ENCODE measurements at places on chromosomes 1 and 21. TPM values are rescaled to one million over a fixed set of nuclear protein-coding genes. Genes with fewer than 3 reads are reported as not detected.

IGSF3 gene
- 40.5 TPM for total RNA-seq

RAP1GAP gene
- under 0.01 TPM for total RNA-seq

TTC22 gene
- total RNA-seq = 0.09 TPM

OR6N1 gene
- total RNA-seq = not detected

LINGO4 gene
- total RNA-seq = not detected

TRIM45 gene
- 1.3 TPM for total RNA-seq

PHGDH gene
- 0.95 TPM for total RNA-seq

SDHB gene
- 119 TPM for total RNA-seq

PCP4 gene
- not detected for total RNA-seq

TXLNA gene
- 61.2 TPM for total RNA-seq

CLCNKB gene
- total RNA-seq = not detected

SLC44A3 gene
- 4.1 TPM for total RNA-seq

E2F2 gene
- total RNA-seq = 0.43 TPM

ZYG11A gene
- under 0.01 TPM for total RNA-seq

KLF17 gene
- total RNA-seq = not detected

LCE6A gene
- total RNA-seq = not detected

TMED5 gene
- total RNA-seq = 41.2 TPM

FAM78B gene
- 0.52 TPM for total RNA-seq

CFAP141 gene
- total RNA-seq = not detected

PIP5K1A gene
- 40.1 TPM for total RNA-seq

ALX3 gene
- total RNA-seq = not detected

RYR2 gene
- total RNA-seq = 0.22 TPM

THEM5 gene
- 0.33 TPM for total RNA-seq

VASH2 gene
- under 0.01 TPM for total RNA-seq

AMPD1 gene
- not detected for total RNA-seq

SYNC gene
- total RNA-seq = 13.9 TPM

ITLN1 gene
- total RNA-seq = not detected

PPT1 gene
- total RNA-seq = 57.1 TPM

ELAPOR1 gene
- under 0.01 TPM for total RNA-seq

MIXL1 gene
- total RNA-seq = not detected

AMY1C gene
- not detected for total RNA-seq

SHE gene
- 118 TPM for total RNA-seq

TDRD10 gene
- 7.5 TPM for total RNA-seq

CRYZ gene
- total RNA-seq = 44.0 TPM

PRDX1 gene
- 667 TPM for total RNA-seq

CHODL gene
- 0.09 TPM for total RNA-seq

C1orf94 gene
- total RNA-seq = not detected

ZBTB8A gene
- total RNA-seq = 9.0 TPM

TARBP1 gene
- total RNA-seq = 14.4 TPM

RGS4 gene
- 1.2 TPM for total RNA-seq

FCAMR gene
- not detected for total RNA-seq
